ENCODE measurements at places on chromosomes 4 and X.

DNA sequence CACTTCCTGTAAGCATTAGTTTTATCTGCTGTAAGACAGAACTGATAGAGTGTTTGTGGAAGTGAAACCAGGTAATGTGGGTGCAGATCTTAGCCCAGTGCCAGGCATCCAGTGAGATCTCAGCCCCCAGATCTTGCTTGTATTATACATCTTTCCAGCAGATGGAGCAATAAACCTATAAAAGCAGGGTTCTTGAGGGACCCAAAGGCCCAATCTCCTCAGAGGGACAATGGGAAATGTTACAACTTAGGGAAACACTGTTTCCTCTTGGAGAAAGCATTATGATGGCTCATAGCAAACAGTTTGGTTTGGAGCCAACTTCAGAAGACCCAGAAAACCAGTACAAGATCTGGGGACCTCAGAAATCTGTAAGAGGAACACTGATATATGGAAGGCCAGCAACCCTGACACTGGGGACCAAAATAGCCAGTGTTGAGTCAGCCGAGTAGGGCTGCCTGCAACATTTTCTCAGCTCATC is 206.3 kb downstream of the SLC7A11 start:
- peak; percentile 64 for DNase-seq

- no peak for DNase-seq
These were observed 12.8 kb upstream of the SLITRK4 start for GRCh38 chrX:143648705-143649104.

GRCh38 chrX:110853610-110854009 is 58.0 kb upstream of the CHRDL1 start:
- peak; percentile 82 for DNase-seq

- DNase-seq = no peak
These were observed 13.5 kb downstream of the EMCN start for GRCh38 chr4:100504086-100504874.

DNA sequence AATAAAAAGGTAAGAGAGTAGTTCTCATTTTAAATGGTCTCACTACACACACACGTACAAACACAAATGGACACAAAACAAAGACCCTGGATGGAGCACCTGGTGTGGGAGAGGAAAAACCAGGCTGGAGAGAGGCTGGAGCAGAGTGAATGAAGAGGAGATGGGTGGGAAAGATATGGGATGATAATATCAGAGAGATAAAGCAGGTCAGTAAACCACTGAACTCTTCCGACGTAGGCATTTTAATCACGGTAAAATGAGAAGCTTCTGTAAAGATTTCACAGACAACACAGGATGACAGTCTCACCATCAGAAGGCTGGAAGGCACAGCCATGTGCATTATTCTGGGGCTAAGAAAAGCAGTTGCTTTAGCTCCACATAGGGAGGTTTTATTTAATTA is 532.8 kb downstream of the KCNIP4 start:
- DNase-seq = no peak

DNA sequence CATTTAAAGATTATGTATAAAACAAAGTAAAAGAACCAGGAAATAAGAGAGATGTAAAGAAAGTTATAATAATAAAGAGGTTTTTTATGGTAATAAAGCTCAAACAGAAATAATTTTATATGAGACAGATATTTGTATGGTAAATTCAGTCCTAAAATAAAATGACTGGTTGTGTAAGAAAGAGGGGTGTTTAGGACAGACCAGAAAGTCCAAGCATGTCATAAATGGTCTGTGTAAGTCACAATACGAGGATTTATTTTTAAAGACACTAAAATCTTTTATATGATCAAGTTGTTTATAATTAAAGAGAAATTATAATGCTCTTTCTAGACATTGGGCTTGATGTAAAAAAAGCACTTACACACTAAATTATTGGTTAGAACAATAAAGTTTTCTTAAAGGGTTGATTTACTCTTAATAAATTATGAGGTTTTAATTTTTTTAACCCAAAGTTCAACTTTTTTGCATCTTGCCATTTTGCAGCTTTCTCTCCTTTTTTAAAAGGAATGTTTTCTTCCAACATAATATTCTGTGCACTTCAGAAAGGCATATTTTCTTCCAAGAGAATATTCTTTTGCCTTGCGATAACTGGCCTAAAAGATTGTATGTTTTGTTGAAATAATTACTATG is 61.9 kb upstream of the TCEAL2 start:
- DNase-seq = no peak

- DNase-seq = no peak
These were observed 141.0 kb downstream of the NSUN7 start for GRCh38 chr4:40890764-40891163.

- peak; percentile 90 for DNase-seq
These were observed 527.3 kb downstream of the TLL1 start for GRCh38 chr4:166400270-166400894.

DNA sequence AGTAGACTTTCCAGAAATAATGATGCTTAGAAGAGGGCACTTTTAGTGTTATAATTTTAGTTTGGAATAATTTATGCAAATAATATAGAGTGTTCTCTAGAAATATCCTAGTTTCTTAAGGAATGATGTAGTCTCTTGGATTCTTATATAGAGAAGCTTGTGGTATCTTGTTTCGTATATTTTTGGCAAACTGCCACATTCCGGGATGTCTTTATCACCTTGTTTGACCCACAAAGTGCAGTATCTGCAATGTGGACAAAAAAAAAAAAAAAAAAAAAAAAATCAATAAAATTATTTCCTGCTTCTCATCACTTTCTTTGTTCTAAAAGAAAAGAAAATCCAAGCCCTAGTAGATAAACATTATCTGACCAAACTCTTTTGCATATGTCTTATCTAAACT is 1577.7 kb upstream of the TENM3 start:
- peak; percentile 10 for DNase-seq

DNA sequence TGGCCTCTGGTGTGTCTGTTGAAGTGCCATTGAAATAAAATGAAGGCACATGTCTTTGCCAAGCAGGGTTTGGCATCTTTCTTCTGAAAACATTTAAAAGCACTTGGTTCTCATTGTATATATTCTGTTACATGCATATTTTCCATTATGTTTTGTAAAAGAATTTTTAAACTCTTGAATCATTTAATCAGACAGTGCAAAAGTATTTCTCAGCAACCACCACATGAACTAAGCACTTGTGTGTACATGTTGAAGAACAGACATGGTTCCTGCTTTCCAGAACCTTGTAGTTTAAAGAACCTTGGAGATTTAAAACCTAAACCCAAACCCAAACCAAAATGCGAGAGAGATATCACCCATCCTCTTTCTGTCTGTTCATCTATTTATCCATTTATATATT is 220.3 kb upstream of the GIMD1 start:
- no peak for DNase-seq

GRCh38 chr4:115310641-115311040 is 197.2 kb upstream of the NDST4 start:
- no peak for DNase-seq

All from NCI-H2081 (cell line).